HCT116 (cell line): ENCODE measurements at places on chromosomes 11 and 22. TPM values are rescaled to one million over a fixed set of nuclear protein-coding genes. Genes with fewer than 3 reads are reported as not detected.

SYT13 gene
- total RNA-seq, result 1.4 TPM

HMGXB4 gene
- 36.7 TPM for total RNA-seq

DNAJB7 gene
- total RNA-seq, result not detected

SWAP70 gene
- total RNA-seq, result 20.6 TPM

SLC35F2 gene
- 53.5 TPM for total RNA-seq

ASCL2 gene
- total RNA-seq, result not detected

SUSD2 gene
- 6.6 TPM for total RNA-seq

GGTLC3 gene
- total RNA-seq, result not detected

SPI1 gene
- 0.32 TPM for total RNA-seq

ART1 gene
- not detected for total RNA-seq

P2RY2 gene
- total RNA-seq, result 2.9 TPM

EXPH5 gene
- 18.3 TPM for total RNA-seq

LRRC56 gene
- total RNA-seq, result 9.1 TPM

APOL5 gene
- not detected for total RNA-seq

SNU13 gene
- 283 TPM for total RNA-seq

ZFP91 gene
- 58.6 TPM for total RNA-seq

OR56A4 gene
- total RNA-seq, result not detected

MOV10L1 gene
- not detected for total RNA-seq

MYEOV gene
- total RNA-seq, result 135 TPM
